LNCaP clone FGC (cell line): ENCODE measurements at places on chromosomes 13 and 19.

DNA sequence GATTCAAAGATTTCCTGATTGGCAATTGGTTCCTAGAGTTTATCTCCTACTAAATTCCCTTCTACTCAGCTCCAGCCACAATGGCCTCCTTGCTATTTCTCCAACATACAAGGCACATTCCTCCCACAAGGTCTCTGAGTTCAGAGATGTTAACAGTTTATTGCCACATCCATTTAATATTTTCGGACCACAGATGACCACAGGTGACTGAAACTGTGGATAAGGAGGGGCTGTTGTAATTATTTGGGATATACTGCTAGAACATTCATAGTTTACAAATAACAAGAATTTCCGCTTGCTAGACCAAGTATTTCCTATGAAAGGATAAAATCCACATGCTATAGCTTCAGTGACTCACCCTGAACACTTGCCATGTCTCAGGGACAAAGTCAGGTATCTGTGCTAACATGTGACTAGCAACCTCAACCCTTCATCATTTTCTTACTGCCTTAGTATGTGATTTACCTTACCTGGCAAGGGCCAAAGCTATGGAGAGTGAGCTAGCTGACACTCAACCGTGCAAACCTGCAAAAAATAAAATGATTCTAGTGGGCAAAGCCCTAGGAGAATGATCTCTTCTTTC lies 117.7 kb downstream of the TBC1D4 start:
- DNase-seq = no peak

- DNase-seq = no peak
Observed at GRCh38 chr13:102041544-102041943, 360.3 kb downstream of the FGF14 start.

GRCh38 chr13:43986421-43986981 lies 106.8 kb downstream of the LACC1 start:
- DNase-seq = peak; percentile 21

DNA sequence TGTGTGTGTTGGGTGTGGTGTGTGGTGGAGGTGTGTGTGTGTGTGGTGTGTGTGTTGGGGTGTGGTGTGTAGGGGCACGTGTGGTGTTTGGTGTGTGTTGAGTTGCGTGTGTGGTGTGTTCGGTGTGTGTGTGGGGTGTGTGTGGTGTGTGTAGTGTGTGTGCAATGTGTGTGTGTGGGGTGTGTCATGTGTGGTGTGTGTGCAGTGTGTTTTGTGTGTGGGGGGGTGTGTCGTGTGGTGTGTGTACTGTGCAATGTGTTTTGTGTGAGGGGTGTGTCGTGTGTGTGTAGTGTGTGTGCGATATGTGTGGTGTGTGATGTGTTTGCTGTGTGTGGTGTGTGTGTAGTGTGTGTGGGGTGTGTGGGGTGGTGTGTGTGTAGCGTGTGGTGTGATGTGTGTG lies 6.0 kb upstream of the KPTN start:
- DNase-seq = no peak

DNA sequence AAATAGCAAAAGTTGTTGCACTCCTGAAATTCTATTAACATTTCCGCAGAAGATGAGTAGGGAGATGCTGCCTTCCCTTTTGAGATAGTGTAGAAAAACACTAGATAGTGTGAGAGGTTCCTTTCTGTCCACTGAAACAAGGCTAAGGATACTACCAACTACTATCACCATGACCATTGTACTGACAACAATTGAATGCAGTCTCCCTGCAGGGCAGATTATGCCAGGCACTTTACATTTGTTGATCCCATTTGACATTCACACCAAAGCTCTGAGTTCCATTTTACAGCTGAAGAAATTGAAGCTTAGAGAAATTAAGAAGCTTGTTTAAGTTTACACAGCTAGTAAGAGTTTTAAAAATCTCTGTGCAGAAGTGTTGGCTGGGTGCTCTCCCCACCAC lies 55.0 kb downstream of the CYSLTR2 start:
- DNase-seq = no peak

DNA sequence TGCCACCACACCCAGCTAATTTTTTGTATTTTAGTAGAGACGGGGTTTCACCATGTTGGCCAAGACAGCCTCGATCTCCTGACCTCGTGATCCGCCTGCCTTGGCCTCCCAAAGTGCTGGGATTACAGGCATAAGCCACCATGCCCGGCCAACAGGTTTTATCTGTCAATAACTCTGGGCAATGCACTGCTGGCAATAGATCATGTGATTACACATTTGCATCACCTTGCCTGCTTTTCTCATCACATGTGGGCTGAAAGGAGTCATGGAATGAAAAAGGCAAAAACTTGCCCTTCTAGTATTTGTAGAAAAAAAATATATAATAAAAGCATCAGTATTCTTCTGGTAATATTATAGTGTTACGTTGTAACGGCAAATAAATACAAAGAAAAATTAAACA lies 164.5 kb downstream of the NHLRC3 start:
- no peak for DNase-seq

- DNase-seq = no peak
Observed at GRCh38 chr13:85828094-85828684, 29.0 kb upstream of the SLITRK6 start.

GRCh38 chr19:2288338-2288817 lies 6.4 kb upstream of the PEAK3 start:
- DNase-seq = no peak

DNA sequence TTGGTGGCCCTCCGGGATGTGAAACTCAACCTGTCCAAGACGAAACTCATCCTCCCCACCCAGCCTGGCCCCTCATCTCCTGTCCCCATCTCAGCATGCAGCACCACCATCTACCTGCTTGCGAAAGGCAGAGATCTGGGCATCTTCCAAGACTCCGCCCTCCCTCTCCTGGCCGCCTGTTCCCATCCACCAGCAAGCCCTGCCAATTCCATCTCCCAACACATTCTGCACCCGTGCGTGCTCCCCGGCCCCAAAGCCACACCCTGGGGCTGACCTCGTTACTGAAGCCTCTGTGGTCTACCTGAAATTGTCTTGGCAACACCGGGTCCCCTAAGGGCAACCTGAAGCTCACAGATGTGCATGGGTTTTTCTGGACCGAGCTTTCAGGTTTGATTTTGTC lies 13.2 kb upstream of the CAMSAP3 start:
- DNase-seq = no peak

DNA sequence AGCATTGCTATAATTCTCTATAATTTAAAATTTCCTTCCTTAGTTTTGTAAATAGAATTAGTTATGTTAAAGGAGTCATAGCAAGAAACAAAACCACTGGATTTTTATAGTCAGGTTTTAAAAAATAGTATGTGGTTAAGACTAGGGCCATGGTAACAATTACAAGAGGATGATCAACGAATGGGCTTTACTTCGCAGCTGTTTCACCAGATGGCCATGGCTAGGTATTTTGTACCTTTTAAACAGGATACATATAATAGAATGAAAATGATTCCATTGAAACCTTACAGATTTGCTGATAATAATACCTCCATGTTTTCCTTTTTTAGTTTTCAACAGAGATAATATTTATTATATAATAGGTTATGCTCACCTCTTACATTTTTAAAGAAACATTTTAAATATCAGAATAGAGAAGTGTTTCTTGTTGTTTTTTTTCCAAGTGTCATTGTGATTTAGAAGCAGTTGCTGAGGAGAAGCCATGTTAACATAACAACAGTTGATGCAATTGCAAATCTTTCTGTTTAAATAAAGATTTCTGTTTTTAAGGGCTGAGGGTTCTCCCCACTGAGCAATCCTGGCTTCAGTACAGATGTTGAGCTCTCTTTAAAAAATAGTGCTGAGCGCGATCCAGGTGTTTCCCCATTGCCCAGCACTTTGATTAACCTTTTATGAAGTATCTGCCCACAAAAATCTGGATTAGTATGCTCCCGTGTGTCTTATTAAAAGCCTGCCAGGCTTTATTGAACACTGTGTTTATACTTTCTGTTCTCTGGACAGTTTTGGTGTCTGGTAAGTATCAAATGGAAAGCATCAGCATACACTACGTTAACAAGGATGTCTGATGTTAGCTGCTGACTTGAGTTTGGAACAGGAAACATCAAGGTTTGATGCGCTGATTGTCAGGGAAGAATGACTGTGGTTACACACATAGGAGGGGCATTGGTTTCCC lies 205.3 kb downstream of the HS6ST3 start:
- DNase-seq = no peak

DNA sequence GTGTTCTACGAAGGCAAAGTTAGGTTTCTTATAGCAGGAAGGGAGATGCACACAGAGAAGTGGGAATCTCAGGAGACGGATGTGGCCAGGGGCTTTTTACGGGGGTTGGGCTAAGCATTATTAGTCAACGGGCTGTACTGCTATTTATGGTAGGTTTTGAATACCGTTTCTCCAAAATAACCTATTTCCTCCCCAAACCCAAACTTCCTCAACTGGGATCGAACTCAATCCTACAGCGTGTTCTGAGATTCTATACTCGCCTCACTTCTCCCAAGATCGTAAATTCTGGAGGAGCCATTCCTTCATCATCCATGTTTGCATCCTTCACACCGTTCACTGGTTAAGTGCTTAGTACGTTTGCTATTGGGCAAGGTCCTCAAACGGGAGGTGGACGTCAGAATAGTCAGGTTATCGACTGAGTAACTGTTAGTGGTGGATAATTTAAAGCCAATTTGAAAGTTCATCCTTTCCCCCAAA lies 1.2 kb upstream of the TRIM13 start:
- no peak for DNase-seq

- DNase-seq = no peak
Observed at GRCh38 chr13:40666933-40667621, 636 bp upstream of the FOXO1 start.

DNA sequence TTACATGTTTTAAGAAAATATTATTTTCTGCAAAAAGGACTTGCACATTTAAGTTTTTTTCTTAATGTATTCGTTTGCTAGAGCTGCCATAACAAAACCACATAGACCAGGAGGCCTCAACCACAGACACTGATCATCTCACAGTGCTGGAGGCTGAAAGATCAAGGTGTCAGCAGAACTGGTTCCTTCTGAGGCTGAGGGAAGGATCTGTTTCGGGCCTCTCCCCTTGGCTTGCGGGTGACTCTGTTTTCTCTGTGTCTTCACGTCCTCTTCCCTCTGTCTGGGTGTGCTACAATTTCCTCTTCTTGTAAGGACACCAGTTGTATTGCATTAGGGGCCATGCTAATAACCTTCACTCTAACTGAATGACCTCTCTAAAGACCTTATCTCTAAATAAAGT lies 364.2 kb downstream of the IRS2 start:
- DNase-seq = no peak

GRCh38 chr19:38663156-38663651 lies 15.8 kb downstream of the ACTN4 start:
- no peak for DNase-seq

- DNase-seq = no peak
Observed at GRCh38 chr19:43774103-43774939, 6.5 kb downstream of the KCNN4 start.

DNA sequence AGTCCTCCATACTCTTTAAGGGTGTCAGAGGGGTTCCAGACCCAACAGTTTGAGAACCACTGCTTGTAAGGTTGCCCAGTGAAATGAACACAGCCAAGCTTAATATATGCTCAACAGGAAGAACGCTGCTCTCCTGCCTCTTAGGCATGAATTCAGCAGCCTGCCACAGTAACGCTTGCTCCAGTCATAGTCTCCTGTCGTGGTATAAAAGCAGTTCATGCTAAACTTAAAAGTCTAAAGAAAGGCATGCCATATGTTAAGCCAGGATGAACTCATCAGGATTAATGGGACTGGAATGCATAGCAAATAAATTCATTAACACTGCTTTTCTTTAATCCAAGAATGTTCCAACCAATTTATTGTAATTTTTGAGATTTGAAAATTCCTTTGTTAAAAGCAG lies 38.7 kb downstream of the SLC7A1 start:
- DNase-seq = no peak

GRCh38 chr13:113916330-113916815 lies 52.5 kb upstream of the GAS6 start:
- DNase-seq = no peak

DNA sequence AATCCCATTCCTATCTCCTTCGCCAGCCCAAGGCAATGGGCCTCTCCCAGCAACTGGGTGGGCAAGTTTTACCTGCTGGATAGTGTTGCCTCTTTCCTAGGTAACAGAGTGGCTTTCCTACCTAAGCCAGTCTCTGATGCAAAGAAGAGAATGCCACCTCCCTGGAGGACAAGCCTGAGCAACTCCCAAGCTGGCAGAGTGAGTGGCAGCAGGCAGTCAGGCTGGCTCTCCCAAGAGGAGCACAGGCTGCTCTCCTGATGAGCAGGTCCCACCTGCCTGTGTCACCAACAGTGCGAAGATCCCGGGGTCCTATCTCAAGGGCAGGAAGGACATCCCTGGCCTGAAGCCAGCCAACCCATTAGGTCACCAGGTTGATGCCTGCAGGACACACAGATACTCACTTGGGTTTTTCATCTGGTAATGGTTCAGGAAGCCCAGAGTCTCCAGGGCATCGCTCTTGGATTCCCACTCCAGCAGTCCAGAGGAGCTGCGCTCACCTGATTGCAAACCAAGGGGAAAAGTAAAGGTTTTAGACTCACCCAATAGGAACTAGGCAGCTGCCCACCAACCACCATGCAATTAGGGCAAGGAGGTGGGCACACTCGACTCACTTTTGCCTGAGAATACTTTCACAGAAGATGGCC lies 5.5 kb upstream of the ECH1 start:
- DNase-seq = no peak

GRCh38 chr19:1852581-1853128 lies 4.4 kb upstream of the REXO1 start:
- no peak for DNase-seq

DNA sequence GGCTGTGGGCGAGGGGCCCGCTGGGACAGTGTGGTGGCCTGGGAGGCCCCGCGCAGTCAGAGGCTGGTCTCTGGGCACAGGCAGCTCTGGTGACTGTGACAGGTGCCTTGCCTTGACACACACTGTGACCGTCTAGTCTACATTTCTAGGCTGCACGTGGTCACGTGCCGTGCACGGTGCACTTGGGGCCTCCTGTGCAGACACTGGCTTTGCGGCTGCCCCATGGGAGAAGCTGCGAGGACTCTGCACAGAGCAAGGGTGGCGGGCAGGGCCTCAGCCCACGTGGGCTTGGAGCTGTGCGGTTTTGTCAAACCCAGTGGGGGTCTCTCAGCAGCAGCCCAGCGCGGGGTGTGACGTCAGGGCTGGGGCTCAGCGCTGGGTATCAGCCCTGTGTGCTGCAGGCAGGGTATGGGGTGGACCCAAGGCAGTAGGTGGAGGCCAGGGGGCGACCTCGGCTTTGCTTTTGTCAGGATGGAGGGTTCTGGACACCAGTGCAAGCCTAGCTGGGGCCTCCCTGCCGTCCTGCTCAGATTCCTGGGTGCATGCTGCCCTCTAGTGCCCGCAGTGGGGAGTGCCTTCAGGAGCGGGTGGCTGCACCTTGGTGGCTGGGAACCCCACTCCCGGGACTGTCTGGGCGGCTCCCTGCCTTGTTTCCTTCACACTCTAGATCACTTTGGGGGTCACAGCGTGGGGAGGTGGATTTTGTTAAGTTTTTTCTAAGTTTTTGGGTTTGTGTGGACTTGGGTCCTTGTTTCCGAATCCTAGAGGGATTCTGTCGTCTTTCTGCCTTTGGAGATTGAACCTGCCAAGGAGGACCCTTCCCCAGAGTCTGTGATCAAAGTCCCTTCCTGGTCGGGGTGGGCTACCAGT lies 62.6 kb downstream of the KDM4B start:
- DNase-seq = no peak

- DNase-seq = no peak
Observed at GRCh38 chr19:42030645-42031440, 36.8 kb upstream of the ATP1A3 start.

- no peak for DNase-seq
Observed at GRCh38 chr13:51944428-51944827, 66.8 kb downstream of the ATP7B start.
